ENCODE measurements at places on chromosomes 7 and 10. TPM values are rescaled to one million over a fixed set of nuclear protein-coding genes. Genes with fewer than 3 reads are reported as not detected.

GRCh38 chr10:101065481-101066145 lies 3.8 kb downstream of the KAZALD1 start:
- H3K36me3 ChIP-seq: no peaks in the 10 kb centered on the region
- peaks cover 3% of the 10 kb centered on the region for H3K27me3 ChIP-seq
- no peak overlapping the region for H3K27ac ChIP-seq
- no peak overlapping the region for H3K4me3 ChIP-seq
- DNase-seq: no peak
- H3K4me1 ChIP-seq: peaks cover 12% of the 10 kb centered on the region

- H3K36me3 ChIP-seq: no peaks in the 10 kb centered on the region
- no peaks in the 10 kb centered on the region for H3K27me3 ChIP-seq
- no peaks in the 10 kb centered on the region for H3K4me1 ChIP-seq
- no peak overlapping the region for H3K27ac ChIP-seq
- no peak for DNase-seq
These were observed 434.9 kb upstream of the KLF6 start for GRCh38 chr10:4219901-4220300.

The PNLIP gene
- not detected for total RNA-seq

The GIMAP2 gene
- total RNA-seq: 10.0 TPM

DNA sequence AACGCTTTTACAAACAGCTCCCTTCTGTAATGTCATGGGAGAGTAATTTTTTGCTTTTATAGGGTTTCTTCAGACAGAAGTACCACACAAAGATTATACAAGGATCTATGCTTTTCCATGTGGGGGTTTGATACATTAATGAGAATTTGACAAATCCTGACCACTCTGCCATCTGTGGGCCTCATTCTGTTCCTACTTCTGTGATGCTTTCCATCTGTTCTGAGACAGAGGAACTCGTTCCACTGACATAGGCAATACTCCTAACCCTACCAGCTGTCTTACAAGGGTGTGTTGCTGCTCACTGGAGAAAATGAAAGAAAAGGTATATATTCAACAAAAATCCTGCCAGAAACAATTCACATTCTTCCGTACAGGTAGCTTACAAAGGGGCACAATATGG lies 59.4 kb upstream of the NAMPT start:
- no peak overlapping the region for H3K27ac ChIP-seq
- H3K36me3 ChIP-seq: no peaks in the 10 kb centered on the region
- no peaks in the 10 kb centered on the region for H3K27me3 ChIP-seq
- no peak overlapping the region for H3K4me3 ChIP-seq
- DNase-seq: no peak
- no peaks in the 10 kb centered on the region for H3K4me1 ChIP-seq

- H3K4me3 ChIP-seq: no peak overlapping the region
- no peak overlapping the region for H3K27ac ChIP-seq
- no peaks in the 10 kb centered on the region for H3K27me3 ChIP-seq
- no peaks in the 10 kb centered on the region for H3K4me1 ChIP-seq
- H3K36me3 ChIP-seq: no peaks in the 10 kb centered on the region
These were observed 33.9 kb downstream of the CCM2 start for GRCh38 chr7:45033931-45034290.

The OR2A1 gene
- 0.25 TPM for total RNA-seq

The INHBA gene
- total RNA-seq: 18.0 TPM

The VAX1 gene
- total RNA-seq: not detected

DNA sequence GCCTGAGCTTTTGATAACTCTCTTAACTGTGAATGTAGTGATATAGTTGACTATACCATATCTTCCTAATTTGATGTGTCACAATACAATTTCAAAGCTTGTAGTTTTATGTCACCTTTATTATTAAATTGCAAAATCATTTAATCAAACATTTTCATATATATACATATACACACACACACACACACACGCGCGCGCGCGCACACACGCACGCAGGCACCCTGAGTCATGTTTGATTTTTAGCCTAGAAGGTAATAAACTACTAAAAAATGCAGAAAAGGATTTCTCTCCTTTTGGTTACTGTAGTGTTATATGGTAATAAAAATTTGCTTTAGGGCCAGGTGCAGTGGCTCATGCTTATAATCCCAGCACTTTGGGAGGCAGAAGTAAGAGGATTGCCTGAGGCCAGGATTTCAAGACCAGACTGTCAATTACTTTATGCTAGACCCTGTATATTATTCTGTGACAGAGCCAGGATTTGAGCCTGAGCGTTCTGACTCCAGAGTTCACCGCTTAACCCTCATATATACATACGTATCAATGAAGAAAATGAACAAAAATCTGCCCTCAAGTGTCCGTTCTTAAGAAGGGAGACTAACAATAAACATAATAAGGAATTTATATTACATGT lies 89.6 kb downstream of the PODXL start:
- no peaks in the 10 kb centered on the region for H3K4me1 ChIP-seq
- no peaks in the 10 kb centered on the region for H3K36me3 ChIP-seq
- no peak overlapping the region for H3K27ac ChIP-seq

DNA sequence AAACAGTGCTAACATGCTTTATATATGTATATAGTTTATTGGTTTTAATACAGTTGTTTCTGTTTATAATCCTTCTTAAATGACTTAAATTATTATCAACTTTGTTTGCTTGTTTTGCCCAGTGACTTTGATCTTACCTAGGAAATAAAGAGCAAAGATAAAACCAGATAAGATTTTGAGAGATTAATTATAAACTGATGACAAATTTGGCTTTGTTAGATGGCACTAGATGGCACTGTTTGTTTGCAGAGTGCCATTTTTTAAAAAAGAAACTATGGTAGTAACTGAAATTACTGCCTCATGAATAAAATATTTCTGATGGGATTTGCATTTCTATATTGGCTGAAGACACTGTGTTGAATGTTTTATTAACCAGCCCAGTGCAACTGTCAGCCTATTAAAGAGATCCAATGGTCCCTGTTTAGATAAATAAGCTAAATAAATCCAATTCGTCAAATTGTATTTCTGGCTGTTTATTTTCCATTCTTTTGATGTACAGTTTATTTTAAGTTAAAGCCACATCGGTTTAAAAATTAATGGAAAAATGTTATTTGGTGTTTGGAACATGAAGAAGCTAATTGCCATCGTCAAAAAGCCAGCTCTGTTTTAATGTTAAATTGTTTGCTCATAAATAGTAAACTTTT lies 28.7 kb downstream of the VTI1A start:
- H3K27ac ChIP-seq: no peak overlapping the region
- no peaks in the 10 kb centered on the region for H3K27me3 ChIP-seq
- no peaks in the 10 kb centered on the region for H3K4me1 ChIP-seq
- H3K4me3 ChIP-seq: no peak overlapping the region
- no peak for DNase-seq

The DLX5 gene
- total RNA-seq: 0.27 TPM

GRCh38 chr10:72355214-72355555 lies 466 bp upstream of the DNAJB12 start:
- peak overlapping the region; percentile 96 for H3K4me3 ChIP-seq
- peaks cover 6% of the 10 kb centered on the region for H3K4me1 ChIP-seq
- H3K27ac ChIP-seq: peak overlapping the region; percentile 89
- H3K36me3 ChIP-seq: no peaks in the 10 kb centered on the region
- DNase-seq: no peak

The LLCFC1 gene
- not detected for total RNA-seq

The TMEM184A gene
- total RNA-seq: not detected

The TFR2 gene
- not detected for total RNA-seq

DNA sequence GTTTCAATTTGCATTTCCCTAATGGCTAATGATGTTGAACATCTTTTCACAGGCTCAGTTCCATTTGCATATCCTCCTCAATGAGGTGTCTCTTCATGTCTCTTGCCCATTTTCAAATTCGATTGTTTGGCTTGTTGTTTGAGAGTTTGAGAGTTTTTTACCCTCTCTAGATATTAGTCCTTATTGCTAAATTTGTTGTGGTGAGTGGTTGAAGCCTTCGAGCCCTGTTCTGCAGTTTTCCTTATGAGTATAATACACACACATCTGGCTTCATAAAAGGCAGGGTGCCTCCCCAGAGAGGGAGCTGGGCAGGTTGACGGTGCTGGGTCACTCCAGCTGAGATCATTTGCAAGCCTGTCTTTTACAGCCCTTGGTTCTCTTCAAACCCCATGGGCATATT lies 65.1 kb downstream of the RGS10 start:
- H3K4me3 ChIP-seq: no peak overlapping the region
- no peaks in the 10 kb centered on the region for H3K36me3 ChIP-seq
- H3K27me3 ChIP-seq: no peaks in the 10 kb centered on the region
- DNase-seq: no peak

The OR2A12 gene
- not detected for total RNA-seq

GRCh38 chr7:2521952-2522591 lies 2.5 kb downstream of the LFNG start:
- H3K36me3 ChIP-seq: no peaks in the 10 kb centered on the region
- no peaks in the 10 kb centered on the region for H3K27me3 ChIP-seq
- H3K4me3 ChIP-seq: no peak overlapping the region
- H3K27ac ChIP-seq: no peak overlapping the region
- peaks cover 9% of the 10 kb centered on the region for H3K4me1 ChIP-seq

DNA sequence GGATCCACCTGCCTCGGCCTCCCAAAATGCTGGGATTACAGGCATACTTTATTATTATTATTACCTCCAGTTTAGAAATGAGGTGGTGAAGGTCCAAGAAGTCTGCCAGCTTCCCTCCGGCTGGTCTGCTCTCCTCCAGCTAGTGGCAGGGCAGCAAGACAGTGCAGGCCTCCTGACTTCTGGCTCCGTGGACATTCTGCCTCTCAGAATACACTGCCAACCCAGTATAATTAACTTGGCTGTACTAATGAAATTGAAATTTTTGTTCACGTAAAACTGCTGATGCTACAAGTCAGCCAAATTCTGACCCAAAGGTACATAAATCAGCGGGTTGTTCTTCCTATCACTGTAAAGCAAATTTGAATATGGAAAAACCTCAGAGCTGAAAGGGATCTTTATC lies 7.6 kb upstream of the PDE1C start:
- DNase-seq: no peak
- no peaks in the 10 kb centered on the region for H3K36me3 ChIP-seq
- no peak overlapping the region for H3K4me3 ChIP-seq
- no peaks in the 10 kb centered on the region for H3K4me1 ChIP-seq
